ENCODE measurements at places on chromosomes 2 and 18. TPM values are rescaled to one million over a fixed set of nuclear protein-coding genes. Genes with fewer than 3 reads are reported as not detected.

Gene RAB6C
- under 0.01 TPM for total RNA-seq

Gene DPYSL5
- total RNA-seq = not detected

Gene GALR1
- not detected for total RNA-seq

Gene B3GNT7
- total RNA-seq = 1.3 TPM

Gene IGFBP5
- total RNA-seq = 2.3 TPM

Gene FOXD4L1
- under 0.01 TPM for total RNA-seq

Gene SKOR2
- total RNA-seq = not detected

Gene ITPRIPL1
- total RNA-seq = 2.3 TPM

Gene UCN
- 1.0 TPM for total RNA-seq

Gene NRP2
- total RNA-seq = 56.0 TPM

Gene CFAP65
- not detected for total RNA-seq

Gene SCN2A
- 0.64 TPM for total RNA-seq

All from nasal cavity respiratory epithelium epithelial cell of viscerocranial mucosa (primary cell).